ENCODE measurements at places on chromosomes 13 and 19. TPM values are rescaled to one million over a fixed set of nuclear protein-coding genes. Genes with fewer than 3 reads are reported as not detected.

Gene RRAS
- 32.8 TPM for total RNA-seq

Gene SBK2
- not detected for total RNA-seq

Gene ZNF763
- total RNA-seq = 1.3 TPM

Gene MEIS3
- not detected for total RNA-seq

Gene CDC37
- total RNA-seq = 265 TPM

Gene SYT3
- 0.13 TPM for total RNA-seq

Gene IZUMO2
- total RNA-seq = not detected

Gene PTH2
- total RNA-seq = not detected

Gene ZBTB32
- not detected for total RNA-seq

Gene CKAP2
- total RNA-seq = 67.6 TPM

Gene CD33
- total RNA-seq = not detected

Gene ZNF134
- total RNA-seq = 14.1 TPM

Gene ZNF383
- total RNA-seq = 5.5 TPM

Gene PLIN3
- 78.6 TPM for total RNA-seq

Gene IL27RA
- 3.3 TPM for total RNA-seq

Gene ZNF841
- total RNA-seq = 27.9 TPM

Gene ZNF135
- 0.80 TPM for total RNA-seq

Gene MEF2B
- not detected for total RNA-seq

Gene FFAR1
- not detected for total RNA-seq

Gene ZNF564
- 8.8 TPM for total RNA-seq

Gene MCOLN1
- total RNA-seq = 7.0 TPM

Gene PRTN3
- total RNA-seq = not detected

Gene MAU2
- 48.5 TPM for total RNA-seq

Gene LYPD3
- not detected for total RNA-seq

Gene DPRX
- total RNA-seq = not detected

Gene ZNF446
- total RNA-seq = 5.7 TPM

Gene PLIN4
- total RNA-seq = under 0.01 TPM

Gene TBXA2R
- 1.3 TPM for total RNA-seq

All from thoracic aorta endothelial cell (primary cell).